Suppressor macrophage treated with lipopolysaccharide for 4 hours (primary cell): ENCODE measurements at places on chromosomes 2 and 18.

GRCh38 chr2:20224164-20224715 lies 690 bp downstream of the SDC1 start:
- no peak for DNase-seq

DNA sequence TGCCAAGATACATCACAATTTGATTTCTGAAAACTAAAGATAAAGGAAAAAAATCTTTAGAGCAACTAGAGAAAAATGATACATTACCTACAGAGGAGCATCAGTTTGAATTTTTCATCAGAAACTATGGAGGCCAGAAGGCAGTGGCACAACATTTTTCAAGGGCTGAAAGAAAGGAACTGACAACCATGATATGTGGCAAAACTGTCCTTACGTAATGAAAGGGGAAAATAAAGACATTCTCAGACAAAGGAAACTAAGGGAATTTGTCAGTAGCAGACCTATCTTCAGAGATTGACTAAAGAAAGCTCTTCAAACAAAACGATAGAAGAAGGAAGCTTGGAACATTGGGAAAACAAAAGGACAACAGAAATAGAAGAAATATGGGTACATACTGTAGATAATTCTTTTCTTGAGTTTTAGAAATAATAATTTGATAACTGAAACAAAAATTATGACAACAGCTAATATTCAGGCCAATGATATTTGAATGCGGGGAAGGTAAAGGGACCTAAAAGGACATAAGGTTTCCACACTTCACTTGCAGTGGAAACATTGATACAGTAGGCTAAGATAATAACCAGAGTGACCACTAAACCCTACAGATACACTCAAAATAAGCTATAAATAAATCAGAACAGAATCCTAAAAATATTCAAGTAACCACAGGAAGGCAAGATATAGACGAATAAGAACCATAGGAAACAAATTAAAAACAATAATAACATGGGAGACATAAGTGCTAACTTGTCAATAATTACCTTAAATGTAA lies 70.0 kb upstream of the NPAS2 start:
- peak; percentile 54 for DNase-seq

GRCh38 chr2:151063271-151063670 lies 198.4 kb downstream of the RBM43 start:
- no peak for DNase-seq

DNA sequence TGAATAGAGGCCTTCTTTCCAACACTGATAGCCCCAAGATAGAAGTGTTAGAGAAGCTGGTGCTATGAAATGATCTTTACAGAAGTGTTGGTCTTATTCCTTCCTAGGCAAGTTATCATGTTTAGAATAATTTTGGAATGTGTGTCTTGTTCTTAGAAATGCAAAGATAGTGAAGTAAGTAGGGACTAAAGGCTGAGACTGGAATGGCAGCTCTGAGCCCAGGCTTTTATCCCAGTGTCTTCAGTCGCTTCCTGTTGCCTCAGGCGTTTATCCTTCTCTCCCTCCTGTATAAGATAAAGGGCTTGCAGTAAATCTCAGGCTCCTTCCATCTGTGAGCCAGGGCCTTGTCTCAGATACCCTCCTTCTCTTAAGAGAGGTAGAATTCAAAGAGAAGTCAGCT lies 218.1 kb downstream of the TPGS2 start:
- no peak for DNase-seq

GRCh38 chr2:8296306-8296705 lies 385.6 kb upstream of the ID2 start:
- DNase-seq = peak; percentile 82
